ENCODE measurements at places on chromosomes 6 and 20.
A peak's percentile ranks its signal among the peaks of the same experiment; 100 is the strongest.

GRCh38 chr6:157230910-157231309 is 92.4 kb downstream of the TMEM242 start:
- DNase-seq = no peak

GRCh38 chr6:37483917-37484785 is 15.5 kb downstream of the CCDC167 start:
- DNase-seq = peak; percentile 28

DNA sequence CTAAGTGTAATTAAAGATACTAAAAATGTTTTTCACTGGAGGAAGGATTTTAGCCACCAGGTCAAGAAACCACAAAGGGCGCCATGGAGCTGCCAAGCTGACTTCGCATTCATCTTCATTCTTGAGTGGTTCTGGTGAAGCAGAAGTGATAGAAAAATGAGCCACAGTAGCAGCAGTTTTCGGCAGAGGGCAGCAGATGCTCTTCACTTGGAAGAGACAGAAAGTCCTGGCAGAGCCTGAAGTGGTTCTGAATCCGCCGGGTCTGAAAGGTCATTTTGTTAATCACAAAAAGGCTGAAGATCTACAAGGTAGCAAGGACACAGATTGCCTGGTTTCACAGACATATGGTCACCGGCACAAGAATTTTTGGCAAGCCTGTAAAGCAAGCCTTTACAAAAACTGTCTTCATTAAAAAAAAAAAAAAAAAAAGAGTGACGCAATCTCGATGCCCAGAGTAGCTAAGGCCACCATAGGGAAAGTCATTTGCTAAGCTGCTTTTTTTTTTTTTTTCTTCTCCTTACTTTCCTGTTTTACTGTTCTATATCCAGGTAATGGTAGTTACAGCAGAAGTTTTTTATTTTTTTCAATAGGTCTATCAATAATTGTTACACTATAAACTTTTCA is 345.1 kb upstream of the AGPAT4 start:
- no peak for DNase-seq

DNA sequence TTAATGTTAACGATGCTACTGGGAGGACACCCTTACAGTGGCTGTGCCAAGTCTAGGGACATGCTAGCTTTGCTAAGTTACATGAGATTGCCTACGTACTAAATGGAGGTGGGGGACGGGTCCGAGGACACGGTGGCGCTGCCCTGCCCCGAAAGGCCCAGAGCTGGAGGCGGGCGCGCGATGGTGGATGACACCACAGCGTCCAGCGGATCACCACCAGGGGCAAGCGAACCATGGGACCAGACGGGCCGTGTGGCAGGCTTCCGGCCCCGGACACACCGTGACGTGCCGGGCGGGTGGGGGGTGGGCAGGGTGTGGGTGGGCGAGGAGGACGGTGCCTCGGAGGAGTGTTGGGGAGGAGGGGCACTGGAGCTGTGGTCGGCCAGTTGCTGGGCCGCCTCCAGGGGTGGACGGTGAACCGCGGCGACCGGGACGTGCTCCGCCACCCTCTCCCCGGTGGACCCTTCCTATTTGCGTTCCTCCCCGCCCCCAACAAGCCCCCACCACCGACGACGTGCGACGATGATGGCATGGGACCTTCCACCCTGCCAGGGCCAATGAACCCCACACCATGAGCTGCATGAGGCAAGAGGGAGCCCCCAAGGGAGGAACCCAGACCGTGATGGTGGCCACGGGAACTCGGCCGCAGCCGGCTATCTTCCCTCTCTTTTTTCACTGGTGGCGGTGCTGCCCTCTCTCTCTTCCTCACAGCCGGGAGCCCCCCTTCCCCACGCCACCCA is 773.3 kb upstream of the DEFB115 start:
- no peak for DNase-seq

GRCh38 chr6:14254505-14254904 is 136.9 kb downstream of the CD83 start:
- no peak for DNase-seq

- no peak for DNase-seq
Observed at GRCh38 chr6:166026586-166027126, 141.0 kb downstream of the TBXT start.

DNA sequence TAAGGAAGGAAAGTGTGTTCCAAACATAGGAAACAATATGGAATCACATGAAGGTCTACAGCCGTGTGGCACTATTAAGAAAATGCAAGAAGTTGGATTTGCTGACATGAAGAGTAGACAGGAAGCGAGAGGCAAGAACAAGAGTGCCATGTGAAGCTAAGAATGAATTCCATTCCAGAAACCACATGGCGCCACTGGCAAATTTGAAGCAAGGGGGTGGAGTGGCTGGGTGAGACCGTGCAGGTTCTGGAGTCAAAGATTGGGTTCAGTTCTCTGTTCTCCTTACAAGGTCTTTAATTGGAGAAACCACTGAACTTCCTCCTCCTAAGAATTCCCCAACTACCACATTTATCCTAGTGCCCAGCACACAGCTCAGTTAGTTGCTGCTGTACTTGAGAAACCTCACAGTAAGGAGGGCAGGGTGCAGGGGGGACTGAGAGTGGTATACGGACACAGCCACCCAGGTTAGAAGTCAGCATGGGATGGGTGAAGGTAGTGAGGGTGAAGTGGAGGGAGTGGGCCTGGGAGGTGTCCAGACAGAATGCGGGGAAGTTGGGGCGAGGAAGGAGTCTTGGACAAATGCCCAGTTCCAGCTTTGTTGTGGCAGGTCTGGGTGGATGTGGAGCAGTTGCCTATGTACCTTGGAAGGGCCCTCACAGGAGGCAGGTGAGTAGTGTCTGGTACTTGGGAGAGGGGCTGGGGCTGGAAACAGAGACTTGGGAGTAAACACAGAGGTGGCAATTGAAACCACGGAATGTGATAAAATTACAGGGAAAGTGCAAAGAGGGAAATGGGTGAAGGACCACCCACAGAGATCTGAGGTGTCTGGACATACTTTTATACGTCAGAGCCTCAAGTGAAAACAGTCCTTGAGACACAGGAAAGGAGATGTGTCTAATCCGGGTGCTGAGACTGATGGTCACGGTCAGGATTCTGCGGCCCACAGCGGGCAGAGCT is 14.3 kb downstream of the LYRM4 start:
- no peak for DNase-seq

DNA sequence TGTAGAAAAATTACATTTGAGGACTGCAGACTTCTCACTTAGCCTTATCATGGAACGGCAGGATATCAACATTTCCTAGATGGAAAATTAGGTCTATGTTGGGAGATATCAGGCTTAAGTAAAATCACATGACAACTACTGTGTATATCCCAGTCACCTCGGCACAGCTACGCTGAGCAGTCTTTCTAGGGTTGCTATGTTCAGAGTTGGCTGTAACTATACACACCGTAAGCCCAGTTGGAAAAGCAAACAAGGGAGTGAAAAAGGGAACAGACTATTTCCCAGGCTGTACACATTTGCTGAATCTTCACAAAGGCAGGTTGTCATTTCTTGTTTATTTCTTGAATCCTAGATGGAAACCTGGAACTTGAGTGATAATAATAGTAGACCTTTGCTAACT is 80.7 kb upstream of the PTPRK start:
- no peak for DNase-seq

DNA sequence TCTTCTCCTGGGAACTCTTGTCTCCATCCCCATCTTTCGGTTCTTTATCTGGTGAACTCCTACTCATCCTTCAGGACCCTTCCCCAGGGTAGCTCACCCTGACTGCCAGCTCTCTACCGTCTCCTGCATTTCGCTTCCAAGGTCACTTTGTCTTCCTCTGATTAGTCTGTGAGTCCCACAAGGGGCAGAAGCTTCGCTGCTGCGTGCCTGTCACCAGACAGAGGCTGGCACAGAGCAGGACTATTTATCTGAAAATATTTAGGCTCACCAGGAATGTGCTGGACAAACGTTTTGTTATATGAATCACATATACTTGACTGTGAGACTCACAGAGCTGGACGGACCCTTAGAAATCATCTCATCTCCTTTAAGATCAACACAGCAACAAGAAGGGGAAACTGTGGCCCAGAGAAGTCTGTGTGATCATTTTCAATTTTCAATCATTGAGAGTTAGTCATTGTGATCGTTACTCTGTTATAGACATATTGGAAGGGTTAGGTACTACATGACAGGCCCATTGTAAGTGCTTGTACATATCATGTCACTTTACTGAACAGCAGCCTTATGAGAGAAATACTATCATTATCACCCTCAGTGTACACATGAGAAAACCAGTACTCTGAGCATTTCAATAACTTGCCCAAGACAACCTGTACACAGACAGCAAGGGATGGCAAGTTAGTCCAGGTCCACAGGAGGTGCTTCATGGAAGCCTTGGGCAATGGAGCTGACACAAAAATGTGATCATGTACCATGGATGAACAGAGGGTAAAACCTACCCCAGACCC is 51.4 kb downstream of the JPH2 start:
- DNase-seq = no peak

- no peak for DNase-seq
Observed at GRCh38 chr20:6765469-6766058, 1.9 kb upstream of the BMP2 start.

DNA sequence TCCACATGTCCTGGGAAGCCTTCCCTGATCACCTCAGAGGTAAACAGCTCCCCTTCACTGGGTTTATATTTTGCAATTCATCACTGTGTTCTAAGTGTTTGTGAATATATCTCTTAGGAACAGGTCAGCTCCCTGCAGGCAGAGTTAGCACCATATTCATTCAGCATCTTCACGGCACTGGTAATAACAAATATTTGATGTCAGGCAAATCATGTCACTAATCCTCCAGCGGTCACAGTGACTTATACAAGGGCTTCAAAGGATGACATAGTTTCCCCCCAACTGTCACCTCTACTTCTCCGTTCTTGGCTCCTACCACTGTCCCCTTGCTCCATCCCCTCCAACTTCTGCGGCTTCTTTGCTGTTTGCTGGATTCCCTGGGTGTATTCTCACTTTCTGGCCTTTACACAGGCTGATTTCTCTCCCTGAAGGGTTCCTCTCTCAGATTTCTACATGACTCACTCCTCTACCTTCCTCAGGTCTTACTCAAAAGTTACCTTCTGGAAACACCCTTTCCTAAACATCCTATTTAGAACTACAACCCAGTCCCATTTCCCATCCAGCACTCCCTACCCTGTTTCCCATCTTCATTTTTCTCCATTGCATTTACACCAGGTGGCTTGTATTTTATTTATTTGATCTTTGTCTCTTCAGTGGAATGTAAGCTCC is 66.6 kb downstream of the NHLRC1 start:
- no peak for DNase-seq

GRCh38 chr6:149059557-149059956 is 258.0 kb upstream of the TAB2 start:
- DNase-seq = no peak

GRCh38 chr6:117268924-117269323 is 3.6 kb downstream of the VGLL2 start:
- no peak for DNase-seq

DNA sequence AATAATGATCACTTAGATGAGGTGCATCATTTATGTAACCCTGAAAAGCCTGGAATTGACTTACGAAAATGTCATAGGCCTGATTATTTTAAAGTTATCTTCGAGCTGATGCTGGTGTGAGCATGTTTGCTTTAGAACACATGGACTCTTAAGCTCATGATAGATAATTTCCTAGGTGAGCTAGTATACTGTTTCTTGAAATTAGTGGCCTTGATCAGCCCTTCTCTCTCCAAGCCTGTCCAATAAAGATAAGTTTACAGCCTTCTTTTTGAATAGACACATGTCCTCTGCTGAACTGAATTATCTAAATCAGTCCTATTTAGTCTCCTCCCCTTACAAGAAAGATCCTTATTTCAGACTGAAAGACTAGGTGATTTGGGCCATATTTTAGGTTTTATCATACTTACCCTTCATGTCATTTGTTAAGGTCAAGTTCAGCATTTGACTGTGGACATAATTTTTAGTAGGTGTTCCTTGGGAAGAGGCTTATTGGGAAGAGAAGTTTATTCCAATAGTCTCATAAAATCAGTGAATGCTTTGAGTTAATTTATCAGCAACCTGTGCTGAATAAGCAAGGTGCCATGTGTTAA is 15.3 kb downstream of the FOXO3 start:
- DNase-seq = no peak

- no peak for DNase-seq
Observed at GRCh38 chr6:712805-713204, 19.9 kb upstream of the EXOC2 start.

DNA sequence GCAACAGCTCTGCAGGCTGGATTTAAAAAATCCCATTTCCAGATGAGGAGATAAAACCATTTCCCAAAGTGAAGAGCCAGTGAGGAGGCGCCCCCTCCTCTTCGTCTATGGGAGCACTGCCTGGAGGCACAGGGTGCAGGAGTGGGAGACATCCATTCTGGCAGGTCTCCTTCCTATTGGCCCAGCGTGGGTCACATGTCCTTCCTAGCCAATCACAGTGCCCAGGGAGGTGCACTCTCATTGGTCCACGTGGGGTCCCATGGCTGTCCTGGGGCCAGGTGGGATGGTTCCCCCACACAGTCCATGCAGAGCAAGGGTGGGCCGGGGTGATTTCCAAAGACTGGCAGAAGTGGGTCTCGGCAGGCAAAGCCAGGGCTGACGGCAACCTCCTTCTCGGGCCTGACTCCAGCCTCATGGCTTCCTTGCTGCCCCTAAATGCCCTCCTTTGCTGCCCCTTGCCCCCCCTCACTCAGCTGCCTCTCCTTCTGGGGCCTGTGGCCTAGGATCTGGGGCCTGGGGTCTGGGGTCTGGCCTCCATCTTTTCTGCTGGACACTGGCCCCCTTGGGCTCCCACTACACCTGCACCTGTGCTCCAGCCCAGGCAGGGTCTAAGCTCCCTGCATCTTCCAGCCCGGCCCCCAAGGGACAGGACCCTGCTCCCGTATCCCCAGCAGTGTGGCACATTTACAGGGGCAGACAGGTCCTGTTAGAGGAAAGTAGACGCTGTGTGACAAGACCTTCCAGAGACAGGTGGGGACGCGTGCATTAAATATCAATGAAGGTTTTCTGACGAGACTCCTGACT is 231.7 kb downstream of the TAF4 start:
- DNase-seq = no peak

GRCh38 chr6:161273274-161273751 is 548 bp downstream of the AGPAT4 start:
- DNase-seq = no peak
